Stimulated activated CD4-positive, alpha-beta T cell treated with anti-CD3 and anti-CD28 coated beads, Interleukin-1b, Interleukin-23, amount 100 ng/mL, for 4 hours (primary cell): ENCODE measurements at places on chromosomes 6 and 20.
A peak's percentile ranks its signal among the peaks of the same experiment; 100 is the strongest.

DNA sequence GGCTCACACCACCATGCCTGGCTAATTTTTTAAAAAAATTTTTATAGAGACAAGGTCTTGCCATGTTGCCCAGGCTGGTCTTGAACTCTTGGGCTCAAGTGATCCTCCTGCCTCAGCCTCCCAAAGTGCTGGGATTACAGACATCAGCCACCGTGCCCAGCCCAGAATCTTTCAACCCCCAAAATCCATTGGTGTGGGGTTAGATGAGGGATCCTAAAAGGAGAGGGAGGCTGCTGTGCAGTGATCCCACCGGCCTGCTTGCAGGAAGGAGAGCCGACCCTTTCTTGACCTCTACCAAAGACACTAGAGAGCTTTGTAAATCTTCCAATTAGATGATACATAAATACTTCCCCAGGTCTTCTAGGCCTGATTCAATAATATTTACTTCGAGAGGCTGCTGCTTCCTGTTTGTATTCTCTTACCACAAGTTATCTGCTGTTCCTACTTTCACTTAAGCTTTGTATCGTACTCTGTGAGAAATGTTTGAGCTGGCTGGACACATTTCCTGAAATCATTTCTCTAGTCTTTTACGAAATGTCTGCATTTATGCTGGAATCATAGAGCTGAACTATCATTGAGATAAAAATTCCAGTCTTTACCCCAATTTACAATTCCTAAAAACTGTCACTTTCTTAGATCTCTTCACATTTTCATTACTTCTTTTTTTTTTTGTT, 49.3 kb upstream of the IER3 start:
- no peak for DNase-seq

DNA sequence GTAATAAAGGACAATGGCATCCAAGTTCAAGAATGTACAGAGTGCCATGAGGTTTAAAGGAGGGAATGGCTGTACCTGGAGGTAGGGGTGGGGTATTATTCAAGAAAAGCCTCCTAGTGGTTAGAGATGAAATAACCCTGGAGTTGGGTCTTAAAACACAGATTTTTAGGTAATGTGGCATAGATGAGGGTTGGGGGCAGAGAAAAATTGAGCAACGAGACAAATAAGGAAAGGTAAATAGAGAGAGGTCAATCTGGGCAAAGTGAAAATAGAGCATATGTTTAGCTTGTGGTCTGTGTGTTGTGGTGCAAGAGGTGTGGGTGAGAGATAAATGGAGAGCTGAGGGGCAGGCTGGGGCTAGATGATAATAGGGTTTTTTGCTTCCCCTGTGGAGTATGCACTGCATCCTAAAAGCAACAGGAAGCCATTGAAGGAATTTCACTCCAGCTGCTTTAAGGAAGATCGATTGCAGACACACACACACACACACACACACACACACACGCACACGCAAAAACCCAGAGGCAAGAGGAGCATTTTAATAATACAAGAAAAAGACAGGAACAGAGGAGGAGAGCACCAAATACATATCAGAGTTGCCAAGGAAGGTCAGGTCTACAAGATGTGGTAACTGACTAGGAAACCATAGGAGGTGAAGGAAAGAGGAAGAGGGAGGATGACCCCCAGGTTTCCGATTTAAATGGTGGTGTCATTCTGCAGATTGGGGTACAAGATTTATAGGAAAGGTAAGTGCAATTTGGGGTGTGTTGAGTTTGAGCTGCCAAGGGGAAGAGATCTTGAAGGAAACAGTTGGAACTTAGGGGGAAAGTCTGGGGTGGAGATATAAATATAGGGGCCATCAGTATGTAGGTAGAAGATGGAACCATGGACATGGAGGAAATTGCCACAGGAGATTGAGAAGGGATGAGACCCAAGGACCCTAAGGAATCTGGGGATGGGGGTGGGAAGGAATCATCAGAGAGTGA, 31.3 kb upstream of the ADGRF1 start:
- no peak for DNase-seq

DNA sequence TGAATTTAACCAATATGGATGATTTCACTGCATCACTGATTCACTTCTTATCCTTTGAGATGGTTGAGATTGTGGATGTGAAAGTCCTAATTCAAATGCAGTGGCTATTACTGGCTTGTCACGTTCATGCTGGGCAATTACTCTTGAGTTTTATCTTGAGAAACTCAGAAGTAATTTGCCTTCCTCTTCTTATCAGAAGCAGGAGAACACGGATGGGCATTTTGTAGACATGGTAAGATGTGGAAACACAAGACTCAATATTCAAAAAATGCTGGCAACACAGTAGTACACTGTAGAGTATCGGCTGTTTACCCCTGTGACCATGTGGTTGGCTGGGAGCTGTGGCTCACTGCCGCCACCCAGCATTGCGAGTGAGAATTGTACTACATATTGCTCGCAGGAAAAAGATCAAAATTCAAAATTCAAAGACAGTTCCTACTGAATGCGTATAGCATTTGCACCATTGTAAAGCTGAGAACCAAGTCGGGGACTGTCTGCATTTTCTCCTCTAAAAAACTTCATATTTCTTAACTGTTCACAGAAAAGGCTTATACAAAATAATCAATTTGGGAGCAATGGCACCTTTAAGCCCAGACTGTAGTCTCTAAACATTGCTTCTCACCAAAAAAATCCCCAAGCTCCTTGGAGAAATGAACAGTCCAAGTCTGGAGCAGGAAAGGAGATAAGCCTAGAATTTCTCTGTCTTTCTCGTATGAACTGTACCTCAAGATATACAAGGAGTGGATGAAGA, 61.9 kb upstream of the ELOVL5 start:
- peak; percentile 34 for DNase-seq

DNA sequence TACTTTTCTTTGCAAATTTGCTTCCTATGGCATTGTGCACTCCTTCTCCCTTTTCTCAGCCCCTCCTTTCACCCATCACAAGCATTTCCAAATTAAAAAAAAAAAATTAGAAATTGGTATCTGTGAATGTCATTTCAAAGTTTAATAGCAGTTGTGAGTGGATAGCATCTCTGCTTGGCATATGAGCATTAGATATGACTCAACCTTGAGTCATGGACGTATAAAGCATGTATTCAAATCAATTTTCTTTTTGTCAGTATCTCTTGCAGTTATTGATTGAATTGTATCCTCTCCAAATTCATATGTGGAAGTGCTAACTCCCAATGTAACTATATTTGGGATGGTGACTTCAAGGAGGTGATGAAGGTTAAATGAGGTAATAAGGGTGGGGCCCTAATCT, 60.1 kb upstream of the MAP3K7 start:
- no peak for DNase-seq

DNA sequence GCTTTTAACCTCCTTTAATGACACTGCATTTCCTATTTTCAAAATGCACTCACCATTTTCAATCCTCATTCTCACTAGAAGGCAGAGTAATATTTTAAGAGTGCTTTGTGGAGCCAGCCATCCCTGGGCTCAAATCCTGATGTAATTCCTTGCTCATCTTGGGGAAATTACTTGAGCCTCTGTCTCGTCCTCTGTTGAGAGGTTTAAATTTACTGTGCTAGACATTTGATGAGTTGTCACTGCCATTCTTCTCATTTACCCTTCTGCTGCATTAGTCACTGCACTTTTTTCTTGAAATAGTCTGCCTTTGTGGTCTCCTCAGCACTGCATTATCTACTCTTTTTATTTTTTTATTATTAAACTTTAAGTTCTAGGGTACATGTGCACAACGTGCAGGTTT, 150.0 kb upstream of the HDDC2 start:
- no peak for DNase-seq
